Fibroblast of skin of right quadriceps (primary cell): ENCODE measurements at places on chromosomes 7 and 10.

DNA sequence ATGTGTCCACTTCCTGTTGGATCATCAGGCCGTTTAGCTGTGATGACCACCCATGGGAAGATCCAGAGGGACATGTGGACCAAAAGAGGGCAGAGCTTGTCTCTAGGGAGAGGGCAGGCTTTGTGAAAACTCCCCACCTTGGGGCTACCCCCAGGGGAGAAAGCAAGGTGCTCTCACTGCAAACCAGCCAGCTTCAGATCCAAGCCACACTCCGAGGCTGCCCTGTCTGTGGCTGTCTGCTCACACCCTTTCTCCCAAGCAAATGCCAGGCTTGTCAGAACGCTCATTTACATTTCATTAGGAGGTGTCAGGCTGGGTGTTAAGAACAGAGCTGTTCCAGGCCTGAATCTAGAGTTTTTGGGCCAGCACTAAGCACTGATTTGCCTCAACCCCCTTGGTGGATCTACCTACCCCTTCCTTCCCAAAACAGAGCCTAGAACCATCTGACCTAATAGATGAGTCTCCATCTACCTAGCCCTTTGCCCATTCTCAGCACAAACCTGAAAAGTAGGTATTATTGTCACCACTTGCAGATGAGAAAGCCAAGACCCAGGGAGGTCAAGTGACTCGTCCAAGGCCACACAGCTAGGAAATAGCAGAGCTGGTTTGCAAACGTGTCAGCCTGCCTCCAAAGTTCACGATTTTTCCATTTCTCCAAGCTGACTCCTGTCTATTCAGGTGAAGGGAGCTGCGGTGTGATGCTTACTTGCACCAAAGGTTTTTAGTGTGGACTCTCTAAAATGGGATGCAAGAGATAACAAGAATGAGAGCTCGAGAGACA, 130.9 kb downstream of the EMX2 start:
- DNase-seq: peak; percentile 34

DNA sequence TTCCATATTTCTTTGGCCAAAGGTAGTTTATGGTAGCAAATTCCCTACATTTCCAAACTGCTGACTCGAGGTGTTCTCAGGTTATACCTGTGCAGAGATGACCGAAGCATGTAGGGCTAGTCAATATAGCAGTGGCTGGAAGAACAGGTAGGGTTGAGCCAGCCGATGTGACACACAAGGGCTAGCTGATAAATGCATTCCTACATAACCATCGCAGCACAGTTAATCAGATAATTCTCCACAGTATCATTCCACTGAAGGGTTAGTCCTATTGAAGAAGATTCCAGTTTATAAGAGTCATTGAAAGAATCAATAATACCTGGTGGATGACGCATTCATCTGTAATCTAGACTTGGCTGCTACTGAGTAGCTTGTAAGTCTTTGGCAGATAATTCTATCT, 220.0 kb downstream of the KIF20B start:
- DNase-seq: peak; percentile 6

DNA sequence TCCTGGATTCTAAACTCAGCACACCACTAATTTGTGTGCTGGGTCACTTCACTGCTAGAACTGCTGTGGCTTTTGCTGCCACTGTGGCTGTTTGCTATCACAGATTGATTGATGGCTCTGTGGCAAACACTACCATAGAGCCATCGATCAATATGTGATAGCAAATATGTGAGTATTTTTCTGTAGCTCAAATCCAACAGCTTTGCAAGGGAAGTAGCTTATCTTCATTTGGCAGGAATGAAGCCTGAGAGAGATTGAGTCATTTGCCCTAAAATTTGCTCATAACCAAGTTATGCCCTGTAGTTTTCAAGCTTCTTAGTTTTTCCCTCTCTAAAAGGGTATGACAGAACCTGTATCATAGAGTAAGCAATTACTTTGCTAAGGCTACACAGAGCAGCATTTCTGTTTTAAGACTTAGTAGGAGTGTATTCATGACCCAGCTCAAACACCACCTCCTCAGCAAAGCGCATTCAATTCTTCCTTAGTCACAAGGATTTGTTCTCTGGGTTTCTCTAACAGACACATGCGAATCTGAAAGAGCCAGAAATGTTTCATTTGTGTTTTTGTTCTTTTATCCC, 43.1 kb downstream of the MINPP1 start:
- peak; percentile 71 for DNase-seq

GRCh38 chr7:114875186-114875585, 46.7 kb upstream of the MDFIC start:
- DNase-seq: no peak
